ENCODE measurements at places on chromosomes 16 and 17. TPM values are rescaled to one million over a fixed set of nuclear protein-coding genes. Genes with fewer than 3 reads are reported as not detected.

- no peak for DNase-seq
Observed at GRCh38 chr17:81251094-81251708, 12.1 kb downstream of the NDUFAF8 start.

- DNase-seq, result peak; percentile 83
Observed at GRCh38 chr17:61409301-61410112, 9.9 kb downstream of the TBX2 start.

DNA sequence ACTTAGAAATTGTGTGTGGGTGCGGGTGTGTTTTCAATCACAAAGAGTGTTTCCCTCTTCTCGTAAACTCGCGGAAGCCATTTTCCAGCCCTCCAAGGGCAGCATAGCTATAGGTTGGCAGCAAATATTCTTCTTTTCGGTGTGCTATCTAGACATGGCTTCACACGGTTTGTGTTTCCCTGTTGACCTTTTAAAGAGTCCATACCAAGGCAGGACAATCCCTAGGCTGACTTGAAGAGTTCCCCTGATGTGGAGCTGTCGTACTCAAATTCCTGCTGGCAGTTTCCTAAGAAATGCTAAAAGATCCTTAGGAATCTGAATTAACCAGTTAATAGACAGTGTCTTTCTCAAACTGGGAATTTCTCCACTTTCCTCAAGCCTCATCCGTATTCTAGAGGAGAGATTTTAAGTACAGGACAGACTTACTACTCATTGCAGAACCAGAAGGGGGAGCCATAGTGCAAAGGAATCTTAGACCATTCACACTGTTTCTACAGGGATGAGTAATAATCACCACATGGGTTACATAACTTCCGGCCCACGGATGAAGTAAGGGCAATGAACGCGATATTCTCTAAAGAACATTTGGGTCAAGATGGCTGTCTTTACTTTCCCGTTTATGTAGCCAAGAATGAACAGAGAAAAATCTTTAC, 288.6 kb upstream of the ELAC2 start:
- no peak for DNase-seq

GRCh38 chr16:1580256-1580655, 31.6 kb downstream of the IFT140 start:
- no peak for DNase-seq

- DNase-seq, result peak; percentile 71
Observed at GRCh38 chr17:83053739-83054451, 25.5 kb upstream of the METRNL start.

GRCh38 chr16:70692130-70692872, 6.4 kb upstream of the MTSS2 start:
- DNase-seq, result no peak

DNA sequence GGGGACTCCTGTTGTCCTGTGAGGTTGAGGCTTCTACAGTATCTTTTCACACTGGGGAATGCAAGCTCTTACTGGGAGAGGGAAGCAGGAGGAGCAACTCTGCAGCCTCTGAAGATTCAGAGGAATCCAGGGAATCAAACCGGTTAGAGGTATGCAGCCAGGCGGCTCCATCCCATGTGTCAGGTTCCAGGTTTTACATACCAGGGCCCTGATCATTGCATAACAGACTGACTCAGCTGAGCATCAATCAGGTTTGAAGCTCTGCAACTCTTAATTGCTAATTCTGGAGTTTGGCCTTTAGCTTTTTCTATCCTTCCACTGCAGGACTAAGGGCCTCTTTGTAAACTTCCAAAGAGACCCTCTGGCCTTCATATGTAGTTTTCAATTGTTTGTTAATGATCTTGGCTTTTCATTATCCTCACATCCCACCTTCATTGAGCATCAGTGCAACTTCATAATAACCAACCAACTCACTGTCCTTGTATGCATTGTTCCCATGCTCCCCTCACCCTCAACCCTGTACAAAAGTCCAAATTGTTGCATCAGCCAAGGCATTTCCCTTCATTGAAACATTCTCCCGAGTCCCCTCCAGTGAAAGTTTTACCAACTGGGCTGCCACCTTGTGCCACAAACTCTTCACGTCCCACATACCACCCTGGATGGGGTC, 59.7 kb upstream of the DHX40 start:
- DNase-seq, result no peak

DNA sequence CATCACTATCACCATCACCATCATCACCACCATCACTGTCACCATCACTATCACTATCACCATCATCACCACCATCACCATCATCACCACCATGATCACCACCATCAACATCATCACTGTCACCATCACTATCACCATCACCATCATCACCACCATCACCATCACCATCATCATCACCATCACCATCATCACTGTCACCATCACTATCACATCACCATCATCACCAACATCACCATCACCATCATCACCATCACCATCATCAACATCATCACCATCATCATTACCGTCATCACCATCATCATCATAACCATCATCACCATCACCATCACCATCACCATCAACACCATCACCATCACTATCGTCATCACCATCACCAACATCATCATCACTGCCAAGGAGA, 273.8 kb downstream of the FOXL1 start:
- DNase-seq, result no peak

DNA sequence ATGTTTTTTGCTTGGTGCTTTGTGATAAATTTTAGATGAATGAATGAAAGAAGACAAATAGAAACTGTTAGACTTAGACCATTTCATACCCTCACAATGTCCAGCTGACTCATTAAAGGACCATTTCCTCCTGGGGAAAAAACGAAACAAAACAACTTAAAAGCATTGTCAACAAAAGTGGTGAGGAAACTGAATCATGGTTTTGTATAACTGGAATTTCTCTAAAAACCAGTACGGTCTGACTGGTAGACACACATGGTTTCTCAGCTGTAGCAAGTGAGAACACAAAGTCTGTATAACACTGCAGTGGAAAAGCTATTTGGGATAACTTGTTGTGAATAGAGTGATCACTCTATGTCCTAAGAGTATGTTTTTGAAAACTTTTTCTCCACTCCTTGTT, 5.3 kb upstream of the DDX52 start:
- DNase-seq, result no peak

GRCh38 chr16:56260378-56261160, 69.3 kb downstream of the GNAO1 start:
- no peak for DNase-seq

DNA sequence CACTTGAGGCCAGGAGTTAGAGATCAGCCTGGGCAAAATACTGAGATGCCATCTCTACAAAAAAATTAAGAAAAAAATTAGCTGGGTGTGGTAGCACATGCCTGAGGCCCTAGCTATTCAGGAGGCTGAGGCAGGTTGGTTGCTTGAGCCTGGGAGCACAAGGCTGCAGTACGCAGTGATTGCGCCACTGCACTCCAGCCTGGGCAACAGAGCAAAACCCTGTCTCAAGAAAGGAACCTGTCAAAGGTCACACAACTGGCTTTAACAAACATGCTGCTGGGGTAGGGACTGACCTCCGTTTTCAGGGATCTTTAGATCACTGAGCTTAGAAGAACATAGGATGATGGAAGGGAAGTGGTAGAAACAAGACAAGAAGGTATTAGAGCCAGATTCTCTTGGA, 95.0 kb downstream of the IRX3 start:
- no peak for DNase-seq

DNA sequence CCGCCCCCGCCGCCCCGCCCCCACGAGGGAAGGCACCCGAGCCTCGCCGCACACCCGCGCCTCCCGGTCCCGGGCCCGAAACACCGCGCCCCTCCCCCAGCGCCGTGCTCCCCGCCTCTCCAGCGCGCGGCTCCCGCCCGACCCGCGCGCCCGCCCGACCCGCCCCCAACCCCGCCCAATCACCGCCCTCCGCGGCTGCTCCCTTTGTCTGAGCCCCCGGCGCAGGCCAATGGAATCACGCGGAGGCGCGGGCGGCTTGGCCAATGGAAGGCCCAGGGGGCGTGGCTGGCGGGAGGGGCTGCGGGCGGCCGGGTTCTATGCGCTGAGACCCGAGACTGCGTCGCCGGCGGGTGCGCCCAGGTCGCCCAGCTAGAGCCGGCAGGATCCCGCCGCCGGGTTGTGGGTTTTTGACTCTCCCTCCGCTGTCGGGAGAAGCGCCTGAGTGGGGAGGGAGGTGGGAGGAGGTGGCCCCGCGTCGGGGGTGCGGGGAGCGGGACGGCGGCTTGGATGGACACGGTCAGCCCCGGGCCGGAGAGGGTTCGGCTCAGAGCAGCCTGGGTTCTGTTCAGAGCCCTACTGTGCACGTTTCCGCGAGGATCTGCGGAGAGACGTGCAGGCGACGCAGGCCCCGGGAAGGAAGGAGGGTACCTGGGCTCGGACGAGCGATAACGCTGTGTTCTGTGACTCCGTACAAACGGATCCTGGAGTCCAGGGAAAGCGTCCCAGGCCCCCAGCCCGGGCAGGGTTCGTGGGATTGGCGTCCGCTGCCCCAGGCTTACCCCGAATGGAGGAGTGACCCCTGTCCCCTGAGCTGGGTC, 49.0 kb upstream of the BAHCC1 start:
- peak; percentile 100 for DNase-seq

DNA sequence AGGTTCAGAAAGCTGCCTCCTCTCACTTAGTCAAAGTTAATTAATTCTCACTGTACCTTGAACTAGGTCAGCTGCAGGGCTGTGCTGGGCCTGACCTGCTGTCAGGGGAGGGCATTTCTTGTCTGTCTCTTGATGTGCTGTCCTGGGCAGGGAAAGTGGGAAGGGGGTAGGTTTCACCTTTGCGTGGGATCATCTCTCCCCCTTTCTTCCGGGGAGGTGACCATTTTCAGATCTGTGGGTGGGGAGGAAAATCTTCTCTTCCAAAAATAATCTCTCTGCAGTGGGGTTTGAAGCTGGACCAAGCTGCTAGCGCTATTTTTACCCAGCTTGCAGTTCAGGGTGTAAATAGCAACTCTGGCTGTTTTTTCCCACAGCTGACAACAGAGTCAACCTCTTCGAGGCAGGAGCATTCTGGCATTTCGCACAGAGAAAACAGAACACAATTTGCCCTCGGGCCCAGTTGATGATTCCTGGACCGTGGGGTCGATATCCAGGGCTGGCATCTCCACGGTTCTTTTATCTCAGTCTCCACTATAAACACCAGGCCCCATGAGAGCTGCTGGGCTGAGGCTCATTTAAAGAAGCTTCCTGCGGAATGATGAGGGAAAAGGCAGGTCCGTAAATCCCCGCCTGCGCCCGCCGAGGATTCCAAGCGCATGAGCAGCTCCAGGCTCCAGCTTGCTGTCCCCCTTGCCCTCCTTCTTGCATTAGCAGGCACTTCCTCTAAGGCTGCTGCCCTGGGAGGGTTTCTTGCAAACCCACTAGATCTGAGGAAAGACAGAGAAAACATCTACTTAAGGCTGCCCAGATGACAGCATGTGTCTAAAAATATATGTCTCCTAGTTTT, 93.9 kb downstream of the YPEL2 start:
- DNase-seq, result peak; percentile 73

GRCh38 chr16:72783716-72784318, 264.1 kb downstream of the ZFHX3 start:
- DNase-seq, result no peak

The ZNF287 gene
- total RNA-seq, result 8.9 TPM

GRCh38 chr16:17347624-17348023, 123.1 kb downstream of the XYLT1 start:
- DNase-seq, result no peak

The GGT6 gene
- total RNA-seq, result not detected

DNA sequence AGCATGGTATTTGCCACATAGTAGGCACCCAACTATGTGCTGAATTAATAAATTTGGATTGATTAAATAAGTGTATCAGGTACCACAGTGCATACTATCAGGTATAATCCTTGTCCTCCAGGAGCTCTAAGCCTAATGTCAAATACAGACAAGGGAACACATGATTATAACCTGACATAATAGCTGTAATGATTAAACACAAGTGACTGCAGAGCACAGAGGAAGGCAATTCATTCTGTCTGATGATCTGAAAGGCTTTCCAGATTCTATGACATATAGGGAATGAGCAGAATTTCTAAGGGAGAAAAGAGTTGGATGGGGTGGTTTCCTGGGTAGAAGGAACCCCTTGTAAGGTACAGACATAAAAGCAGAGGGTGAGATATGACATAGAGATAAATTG, 273.5 kb downstream of the KIF2B start:
- no peak for DNase-seq

- DNase-seq, result no peak
Observed at GRCh38 chr16:53905028-53905427, 201.1 kb downstream of the FTO start.

DNA sequence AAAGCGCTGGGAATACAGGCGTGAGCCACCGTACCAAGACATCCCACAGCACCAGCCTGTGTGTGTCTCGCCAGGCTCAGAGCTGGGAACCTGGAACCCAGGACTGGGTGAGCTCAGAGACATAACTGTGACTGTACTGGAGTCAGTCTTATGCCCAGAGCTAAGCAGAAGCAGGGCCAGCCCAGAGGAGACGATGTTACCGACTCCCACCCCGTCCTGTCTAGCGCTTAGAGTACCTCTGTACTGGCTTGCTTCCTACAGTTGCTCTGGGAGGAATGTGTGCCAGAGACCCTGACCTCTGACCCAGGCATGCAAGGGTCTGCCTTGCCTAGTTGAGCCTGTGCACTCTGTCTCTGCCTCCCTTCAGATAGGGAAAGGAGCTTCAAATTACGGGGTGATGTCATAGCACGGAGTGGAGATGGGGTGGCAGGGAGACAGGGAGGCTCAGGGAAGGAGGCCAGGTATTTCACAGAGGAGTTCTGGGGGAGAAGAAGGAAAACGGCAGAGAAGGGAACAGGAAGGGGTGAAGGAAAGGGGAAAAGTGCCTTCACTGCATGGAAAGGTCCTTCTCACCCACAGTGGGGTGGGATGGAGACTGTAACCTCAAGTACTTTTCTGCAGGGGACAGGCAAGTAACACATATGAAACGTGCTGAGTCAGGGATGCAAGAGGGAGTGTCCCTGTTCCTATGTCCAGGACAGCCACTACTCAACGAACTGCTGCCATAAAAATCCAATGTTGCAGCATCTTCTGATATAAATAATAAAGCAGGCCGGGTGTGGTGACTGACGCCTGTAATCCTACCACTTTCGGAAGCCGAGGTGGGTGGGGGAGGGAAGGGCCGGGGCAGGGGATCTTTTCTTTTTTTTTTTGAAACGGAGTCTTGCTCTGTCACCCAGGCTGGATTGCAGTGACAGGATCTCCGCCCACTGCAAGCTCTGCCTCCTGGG, 5.8 kb upstream of the ARMC5 start:
- peak; percentile 60 for DNase-seq

The TPSG1 gene
- 0.45 TPM for total RNA-seq

DNA sequence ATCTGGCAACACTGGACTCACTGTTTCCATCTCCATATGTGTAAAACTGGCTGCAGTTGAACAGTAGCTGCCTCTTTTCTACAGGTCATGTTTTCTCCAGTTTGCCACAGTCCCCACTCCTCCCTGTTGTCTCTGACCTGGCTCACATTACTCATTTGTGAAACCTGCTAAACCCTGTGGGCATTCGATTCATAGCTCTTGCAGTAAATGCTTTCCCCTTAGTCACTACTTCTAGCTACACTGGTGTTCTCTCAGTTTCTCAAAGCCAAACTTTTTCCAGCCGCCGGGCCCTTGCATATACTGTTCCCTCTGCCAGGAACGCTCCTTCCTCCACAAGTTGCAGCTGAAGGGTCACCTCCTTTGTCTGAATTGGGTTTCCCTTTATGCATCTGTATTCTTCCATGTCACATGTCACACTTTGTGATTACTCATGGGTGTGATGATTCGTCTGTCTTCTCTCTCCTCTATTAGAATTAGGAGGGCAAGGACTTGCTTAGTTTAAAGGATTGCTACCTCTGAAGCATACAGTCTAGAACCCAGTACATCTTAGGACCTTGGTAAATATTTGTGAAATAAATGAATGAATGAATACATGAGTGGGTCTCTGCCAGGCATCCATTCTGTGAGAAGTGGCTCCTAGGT, 15.0 kb upstream of the MT4 start:
- DNase-seq, result no peak

The TBC1D3E gene
- total RNA-seq, result not detected

The PRR11 gene
- 2.6 TPM for total RNA-seq
